ENCODE measurements at places on chromosomes 5 and 9. TPM values are rescaled to one million over a fixed set of nuclear protein-coding genes. Genes with fewer than 3 reads are reported as not detected.

- DNase-seq: no peak
These were observed 48.4 kb upstream of the FOXI1 start for GRCh38 chr5:170057311-170057710.

DNA sequence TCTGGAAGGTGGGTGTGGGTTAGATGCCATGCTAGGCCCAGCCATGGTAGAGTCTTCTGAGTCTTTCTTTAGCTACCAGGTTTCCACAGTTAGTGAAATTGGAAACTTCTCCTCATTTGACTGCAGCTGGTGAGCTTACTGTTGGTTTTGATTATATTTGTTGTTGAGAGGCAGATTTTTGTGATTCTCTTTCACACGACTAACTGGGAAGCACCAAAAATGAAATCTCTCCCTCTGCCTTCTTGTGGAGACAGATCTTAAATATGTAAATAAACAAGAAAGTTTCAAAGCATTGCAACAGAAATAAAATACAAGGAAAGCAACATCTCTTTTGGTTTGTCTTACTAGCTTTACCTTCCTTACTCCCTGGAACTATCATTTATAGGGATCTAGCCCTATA lies 122.2 kb downstream of the CEMIP2 start:
- no peak for DNase-seq

DNA sequence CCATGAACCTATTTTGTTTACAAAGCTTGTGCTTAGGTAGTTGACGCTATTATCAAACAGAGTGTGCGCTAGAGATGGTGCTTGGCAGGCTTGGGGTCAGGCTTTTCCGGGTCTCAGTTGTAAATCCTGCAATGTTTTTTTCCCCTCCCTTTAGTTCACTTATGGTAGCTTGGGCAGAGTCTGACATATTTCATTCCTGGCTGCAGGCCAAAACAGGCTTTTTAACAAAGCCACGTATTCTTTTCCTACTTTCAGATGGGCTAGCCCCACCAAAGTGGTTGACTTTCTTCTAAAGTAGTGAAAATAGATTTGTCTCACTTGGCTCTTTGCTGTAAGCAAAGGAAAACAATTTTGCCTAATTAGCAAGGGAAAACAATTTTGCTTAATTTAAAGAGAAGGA lies 58.0 kb upstream of the FBN2 start:
- no peak for DNase-seq

- peak; percentile 22 for DNase-seq
These were observed 152.3 kb upstream of the KLF9 start for GRCh38 chr9:70566751-70567150.

DNA sequence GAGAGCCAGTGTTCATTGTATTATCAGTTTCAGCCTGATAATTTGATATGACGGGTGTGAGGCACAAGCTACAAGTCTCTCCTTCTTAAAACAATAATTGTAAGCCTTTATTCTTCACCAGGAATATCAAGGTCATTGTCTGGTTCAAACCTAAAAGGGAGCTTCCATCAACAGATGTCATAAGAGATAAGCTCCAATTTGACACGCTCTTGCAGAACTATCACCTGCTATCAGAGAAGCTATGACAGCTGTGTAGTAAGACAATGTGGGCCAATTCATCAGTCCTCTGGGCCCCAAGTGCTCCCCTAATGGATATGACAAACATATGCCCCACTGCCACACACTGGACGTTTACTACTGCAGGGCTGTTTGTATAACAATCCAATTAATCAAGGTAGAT lies 1010.2 kb upstream of the DMAC1 start:
- DNase-seq: no peak

- DNase-seq: no peak
These were observed 284.7 kb downstream of the NR2F1-AS1 start for GRCh38 chr5:93296338-93296737.

Gene TRAF1
- 0.63 TPM for polyA plus RNA-seq

Gene PCDHGA5
- 0.49 TPM for polyA plus RNA-seq

GRCh38 chr9:124125651-124125977 lies 114.0 kb downstream of the LHX2 start:
- DNase-seq: peak; percentile 31

DNA sequence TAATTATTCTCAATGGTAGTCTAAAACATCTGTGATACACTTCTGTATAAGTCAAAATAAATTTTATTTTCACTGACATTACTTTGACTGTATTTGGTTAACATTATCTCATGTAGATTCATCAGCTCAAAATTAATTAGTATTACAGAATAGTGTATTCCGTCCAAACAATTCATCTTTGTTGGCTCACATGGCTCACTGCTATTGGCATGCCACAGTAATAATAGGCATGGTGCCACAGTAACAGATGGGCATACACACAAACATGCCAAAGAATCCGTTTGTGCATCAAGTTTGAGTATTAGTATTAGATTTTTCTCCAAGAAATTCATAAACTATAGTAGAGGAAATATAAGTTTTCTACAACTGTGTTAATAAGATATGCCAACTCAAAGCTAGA lies 14.2 kb downstream of the AP3B1 start:
- DNase-seq: no peak

DNA sequence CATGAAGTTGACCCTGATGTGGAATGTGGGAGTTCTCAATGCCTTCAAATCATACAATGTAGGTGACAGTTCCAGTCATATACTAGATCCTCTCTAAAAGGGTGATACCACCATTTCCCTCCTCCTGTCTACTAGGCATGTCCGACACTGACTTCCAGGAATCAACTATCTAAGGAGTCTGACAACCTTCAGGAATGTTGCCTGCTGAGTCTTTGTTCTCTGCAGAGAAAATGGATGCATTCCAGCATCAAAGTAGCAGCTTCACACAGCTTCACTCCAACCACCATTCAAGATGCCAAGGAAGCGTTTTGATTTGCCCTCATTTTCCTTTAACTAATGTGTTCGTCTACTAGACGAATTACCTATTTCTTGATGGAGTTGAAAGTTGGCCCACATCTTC lies 530.2 kb downstream of the EBF1 start:
- peak; percentile 73 for DNase-seq

Gene SPARC
- 200 TPM for polyA plus RNA-seq

- no peak for DNase-seq
These were observed 887 bp downstream of the GDA start for GRCh38 chr9:72150127-72150526.

Gene MXD3
- polyA plus RNA-seq: 9.9 TPM

Gene GNA14
- polyA plus RNA-seq: 3.9 TPM

GRCh38 chr5:164345853-164346252 lies 840.4 kb downstream of the MAT2B start:
- DNase-seq: no peak

DNA sequence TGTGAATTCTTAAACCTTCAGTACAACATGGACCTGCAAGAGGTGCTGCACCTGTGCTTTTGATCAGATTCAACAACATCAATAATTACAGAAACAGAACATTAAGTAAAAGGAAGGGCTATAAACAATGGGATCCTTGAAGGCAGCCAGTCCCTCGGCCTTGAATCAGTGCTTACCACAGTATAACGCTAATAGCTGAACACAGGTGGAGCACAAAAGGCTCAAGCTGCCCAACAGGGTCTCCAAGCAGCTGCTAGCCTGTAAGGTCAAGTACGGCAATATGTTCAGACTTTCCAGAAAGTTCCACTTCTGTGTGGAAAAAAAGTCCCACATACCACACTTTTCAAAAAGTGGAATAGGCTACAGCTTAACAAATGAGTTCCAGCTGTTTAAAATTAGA lies 61.9 kb upstream of the ITGA1 start:
- no peak for DNase-seq

Gene S1PR3
- polyA plus RNA-seq: 2.1 TPM

DNA sequence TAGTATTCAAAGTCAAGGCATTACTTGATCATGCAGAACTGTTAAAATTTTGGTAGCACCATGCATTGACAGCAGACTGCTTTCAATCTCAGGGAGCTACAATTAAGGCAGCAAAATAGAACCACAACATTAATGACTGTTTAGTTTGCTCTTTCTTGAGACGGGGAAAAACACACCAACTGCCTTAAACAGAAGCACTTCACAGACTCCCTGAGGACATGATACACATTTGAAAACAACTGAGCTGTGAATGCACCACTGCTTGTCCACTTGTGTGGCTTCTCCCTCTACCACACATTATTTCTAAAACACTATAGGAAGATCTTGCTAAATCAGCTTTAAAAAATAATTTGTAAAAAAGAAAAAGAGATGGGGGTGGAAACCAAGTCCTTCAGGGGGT lies 79.6 kb upstream of the MAST4 start:
- no peak for DNase-seq

DNA sequence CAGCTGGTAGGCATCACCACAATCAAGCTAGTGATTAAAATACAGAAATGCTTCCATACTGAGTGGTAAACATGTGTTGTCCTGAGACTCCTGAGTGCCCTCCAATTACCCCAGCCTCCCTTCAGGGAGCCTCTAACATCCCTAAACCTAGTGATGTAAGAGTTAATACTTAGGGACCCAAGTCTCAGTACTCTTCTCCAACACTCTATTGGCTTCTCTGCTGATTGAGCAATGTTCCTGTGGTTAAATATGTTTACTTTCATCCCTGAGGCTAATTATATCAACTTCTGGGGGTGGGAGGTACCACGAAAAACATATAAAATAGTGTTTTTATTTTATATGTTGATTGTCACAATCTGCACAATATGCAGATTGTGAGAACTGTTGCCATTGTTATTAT lies 5.0 kb downstream of the GRXCR2 start:
- no peak for DNase-seq

Gene PRRT1B
- not detected for polyA plus RNA-seq

GRCh38 chr9:26081847-26082246 lies 403.6 kb upstream of the TUSC1 start:
- no peak for DNase-seq

DNA sequence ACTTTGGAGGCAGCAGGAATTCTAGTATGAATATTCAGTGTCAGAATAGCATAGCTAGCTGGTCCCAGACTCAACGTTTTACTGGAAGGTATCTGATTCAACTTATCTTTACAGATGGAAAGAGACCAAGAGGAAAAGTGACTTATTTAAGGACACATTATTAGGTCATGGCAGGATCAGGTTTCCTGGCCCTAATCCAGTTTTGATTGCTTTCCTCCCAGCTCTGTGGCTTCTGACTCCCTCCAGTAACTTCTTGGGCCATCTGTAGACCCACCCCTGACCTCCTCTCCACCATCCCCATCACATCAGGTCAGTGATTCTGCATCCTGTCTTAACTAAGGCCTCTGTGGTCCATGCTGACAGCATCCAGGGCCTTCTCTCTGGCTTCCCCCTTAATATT lies 38.4 kb downstream of the SH3TC2 start:
- DNase-seq: no peak

GRCh38 chr9:134375011-134375390 lies 48.7 kb downstream of the RXRA start:
- DNase-seq: no peak

GRCh38 chr5:179816796-179817469 lies 3.8 kb upstream of the SQSTM1 start:
- DNase-seq: peak; percentile 58

DNA sequence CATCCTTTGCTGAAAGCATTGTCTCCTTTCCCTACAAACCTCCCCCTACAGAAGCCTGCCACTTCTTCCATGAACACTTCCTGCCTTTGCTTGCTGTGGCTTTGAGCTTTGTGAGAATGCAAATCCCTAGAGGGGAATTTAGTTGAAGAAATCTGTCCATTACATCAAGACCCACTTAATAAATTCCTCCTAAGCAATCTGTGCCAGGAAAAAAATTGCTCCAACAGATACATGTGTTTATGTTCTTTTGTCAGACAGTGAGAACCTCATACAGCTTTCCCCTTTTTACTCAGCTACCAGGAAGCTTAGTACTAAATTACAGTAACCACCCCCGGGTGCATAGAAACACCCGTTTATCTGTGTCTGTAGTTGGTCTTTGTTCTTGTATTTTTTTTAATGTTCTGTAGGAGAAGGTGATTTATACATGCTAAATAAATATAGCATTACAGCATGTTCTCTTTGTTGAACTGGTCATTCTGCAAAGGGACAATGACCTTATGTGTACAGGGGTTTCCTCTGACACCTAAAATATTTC lies 43.9 kb downstream of the SH3TC2 start:
- no peak for DNase-seq

Gene MAMDC2
- 7.7 TPM for polyA plus RNA-seq

GRCh38 chr9:134493461-134494272 lies 147.9 kb upstream of the COL5A1 start:
- no peak for DNase-seq

DNA sequence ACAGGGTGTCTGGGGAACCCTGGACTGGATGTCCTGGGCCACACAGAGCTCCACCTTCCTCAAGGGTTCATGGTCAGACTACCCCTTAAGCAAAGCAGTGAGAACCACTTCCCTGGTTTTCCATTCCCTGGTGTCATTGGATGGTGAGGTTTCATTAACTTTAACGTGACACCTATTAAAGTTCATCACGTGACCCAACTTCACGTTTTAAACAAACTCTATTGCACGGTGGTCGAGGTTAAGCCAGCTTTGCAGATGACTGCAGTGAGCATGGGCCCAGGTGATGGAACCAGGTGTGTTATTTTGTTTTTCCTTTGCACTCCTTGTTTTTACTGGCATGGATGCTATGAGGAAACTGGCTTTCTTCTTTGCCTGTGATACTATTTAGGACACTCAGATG lies 385.7 kb upstream of the IRX1 start:
- DNase-seq: no peak

Gene KIAA1191
- polyA plus RNA-seq: 52.3 TPM

Gene ENTPD2
- 1.8 TPM for polyA plus RNA-seq

GRCh38 chr9:12640016-12640587 lies 53.1 kb upstream of the TYRP1 start:
- peak; percentile 79 for DNase-seq

- DNase-seq: peak; percentile 67
These were observed 13.1 kb upstream of the IFNA5 start for GRCh38 chr9:21317956-21318923.

Gene NTRK2
- not detected for polyA plus RNA-seq

GRCh38 chr9:94232428-94232827 lies 26.7 kb upstream of the ZNF169 start:
- no peak for DNase-seq

DNA sequence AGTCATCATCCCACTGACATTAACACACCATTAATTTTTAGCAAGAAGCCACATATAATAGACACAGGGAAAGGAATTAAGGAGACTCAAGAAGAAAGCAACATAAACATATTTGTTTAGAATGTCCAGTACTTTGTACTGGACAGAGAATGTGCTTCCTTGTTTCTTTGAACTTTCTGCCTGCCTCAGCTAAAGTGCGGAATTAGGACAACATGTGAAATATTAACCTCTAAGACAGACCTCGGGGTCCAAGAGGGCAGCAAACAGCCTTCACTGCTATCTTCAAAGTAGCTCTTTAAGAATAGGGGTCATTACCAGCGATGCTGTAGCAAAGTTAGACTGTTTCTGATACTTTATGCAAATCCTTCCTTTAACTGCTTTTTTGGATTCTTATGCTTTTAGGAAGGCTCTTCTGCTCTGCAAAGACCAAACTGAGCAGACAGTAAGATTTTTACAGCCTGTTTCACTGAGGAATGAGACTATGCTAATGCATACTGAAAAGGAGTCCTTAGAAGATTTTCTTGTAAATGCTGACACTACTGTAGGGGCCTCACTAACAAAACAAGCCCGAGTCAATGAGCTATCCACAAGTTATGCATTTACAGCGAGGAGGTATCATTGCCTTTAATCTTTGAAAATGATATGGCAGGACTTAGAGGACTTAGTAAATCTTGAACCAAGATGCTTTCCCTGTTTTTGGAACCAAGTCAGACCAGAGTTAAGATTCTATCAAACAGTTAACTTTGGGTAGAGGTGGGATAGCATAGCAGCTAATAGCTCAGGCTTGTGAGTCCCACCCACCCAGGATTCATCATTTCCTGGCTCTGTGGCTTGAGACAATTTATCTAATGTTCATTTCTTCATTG lies 23.8 kb downstream of the DAB2 start:
- DNase-seq: no peak

Gene C9orf50
- not detected for polyA plus RNA-seq

Data from GM23338 (cell line).